ENCODE measurements at places on chromosomes 16 and 17.

GRCh38 chr17:81050645-81051625 is 16.0 kb downstream of the BAIAP2 start:
- no peak for DNase-seq

- no peak for DNase-seq
These were observed 75.6 kb downstream of the GNAO1 start for GRCh38 chr16:56266641-56267607.

DNA sequence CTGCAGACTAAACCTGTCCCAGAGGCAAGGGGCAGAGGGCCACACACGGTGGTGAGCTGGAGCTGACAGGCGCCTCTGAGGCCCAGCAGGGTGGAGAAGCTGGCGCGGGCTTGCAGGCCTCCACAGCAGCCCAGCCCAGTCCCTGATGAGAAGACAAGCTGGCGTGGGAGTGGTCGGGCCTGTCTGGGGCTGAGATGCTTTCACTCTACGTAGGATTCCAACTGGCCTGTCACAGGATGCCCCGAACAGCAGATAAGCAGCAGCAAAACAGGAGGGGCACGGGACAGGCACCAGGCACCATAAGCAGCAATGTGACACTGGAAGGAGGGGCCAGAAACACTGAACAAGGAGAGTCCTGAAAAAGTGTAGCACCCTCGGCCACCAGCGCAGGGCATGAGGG is 40.1 kb downstream of the PEMT start:
- no peak for DNase-seq

GRCh38 chr16:28189245-28189644 is 22.5 kb downstream of the XPO6 start:
- no peak for DNase-seq

DNA sequence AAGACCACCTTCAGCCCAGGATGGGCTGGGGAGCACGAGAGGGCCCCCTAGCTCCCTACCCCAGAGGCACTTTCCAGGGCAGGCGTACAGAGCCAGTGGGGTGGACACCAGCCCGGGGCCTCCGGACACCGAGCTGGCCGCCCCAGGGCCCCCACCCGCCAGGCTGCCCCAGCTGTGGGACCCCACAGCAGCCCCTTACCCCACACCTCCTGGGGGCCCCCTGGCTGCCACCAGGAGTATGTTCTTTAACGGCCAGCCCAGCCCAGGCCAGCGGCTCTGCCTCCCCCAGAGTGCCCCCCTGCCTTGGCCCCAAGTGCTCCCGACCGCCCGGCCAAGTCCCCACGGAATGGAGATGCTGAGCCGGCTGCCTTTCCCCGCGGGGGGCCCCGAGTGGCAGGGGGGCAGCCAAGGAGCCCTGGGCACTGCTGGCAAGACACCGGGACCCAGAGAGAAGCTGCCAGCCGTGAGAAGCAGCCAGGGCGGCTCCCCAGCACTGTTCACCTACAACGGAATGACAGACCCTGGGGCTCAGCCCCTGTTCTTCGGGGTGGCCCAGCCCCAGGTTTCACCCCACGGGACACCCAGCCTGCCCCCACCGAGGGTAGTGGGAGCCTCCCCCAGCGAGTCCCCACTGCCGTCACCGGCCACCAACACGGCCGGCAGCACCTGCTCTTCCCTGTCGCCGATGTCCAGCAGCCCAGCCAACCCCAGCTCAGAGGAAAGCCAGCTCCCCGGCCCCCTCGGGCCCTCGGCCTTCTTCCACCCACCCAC is 24.3 kb upstream of the ZFPM1 start:
- no peak for DNase-seq

- no peak for DNase-seq
These were observed 83.7 kb upstream of the DNAH9 start for GRCh38 chr17:11514565-11514964.

- no peak for DNase-seq
These were observed 125.0 kb upstream of the HS3ST2 start for GRCh38 chr16:22688930-22689329.

DNA sequence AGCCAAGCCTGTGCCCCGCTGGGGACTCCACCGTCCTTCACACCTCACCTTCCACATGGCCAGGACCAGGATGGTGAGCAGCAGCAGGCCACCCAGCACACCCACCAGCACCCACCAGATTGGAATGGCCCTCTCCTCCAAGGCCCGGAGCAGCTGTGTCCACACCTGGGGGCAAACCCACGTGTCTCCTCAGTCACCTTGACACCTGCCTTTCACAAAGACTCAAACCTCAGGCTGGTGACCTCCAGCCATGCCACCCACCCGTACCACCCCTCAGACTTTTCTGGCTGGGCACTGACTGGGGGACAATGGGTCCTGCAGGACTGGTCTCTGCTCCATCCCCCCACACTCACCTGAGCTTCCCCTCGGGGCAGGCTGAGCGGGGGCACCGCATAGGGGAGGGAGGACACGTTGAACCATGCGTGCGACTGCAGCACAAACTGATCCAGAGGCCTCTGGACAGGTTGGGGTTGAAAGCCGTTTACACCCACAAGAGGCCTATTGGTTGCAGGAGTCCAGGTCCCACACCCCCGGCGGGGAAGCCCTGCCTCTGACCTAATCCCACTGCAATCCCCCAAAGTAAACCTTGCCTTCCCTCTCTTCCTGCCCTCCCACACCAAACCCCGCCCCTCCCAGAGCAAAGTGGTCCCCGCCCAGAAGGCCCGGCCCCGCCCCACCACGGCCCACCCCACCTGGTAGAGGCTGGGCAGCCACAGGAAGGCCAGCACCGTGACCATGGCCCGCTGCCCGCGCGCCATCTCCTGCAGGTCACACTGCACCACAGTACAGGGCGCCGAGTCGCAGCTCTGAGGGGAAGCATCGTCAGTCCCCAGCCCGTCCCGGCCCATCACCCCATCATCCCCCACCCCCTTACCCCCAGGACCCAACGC is 10.9 kb upstream of the FAM171A2 start:
- DNase-seq = no peak

GRCh38 chr17:16918443-16918842 is 53.5 kb downstream of the TNFRSF13B start:
- DNase-seq = no peak

DNA sequence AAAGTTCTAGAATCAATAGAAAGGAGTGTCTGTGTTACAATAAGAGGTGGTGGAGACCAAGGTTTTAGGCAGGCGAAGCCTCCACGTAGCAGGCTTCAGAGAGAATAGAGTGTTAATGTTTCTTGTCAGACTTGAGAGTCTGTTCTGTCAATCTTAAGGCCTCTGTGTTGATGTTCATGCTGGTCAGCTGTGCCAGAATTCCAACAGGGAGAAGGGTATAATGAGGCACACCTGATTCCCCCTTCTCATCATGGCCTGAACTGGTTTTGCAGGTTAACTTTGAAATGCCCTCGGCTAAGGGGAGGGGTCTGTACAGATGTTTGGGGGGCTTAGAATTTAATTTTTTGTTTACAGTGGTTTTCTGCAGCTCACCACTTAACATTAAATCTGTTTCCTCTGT is 46.0 kb downstream of the RNF112 start:
- DNase-seq = no peak

DNA sequence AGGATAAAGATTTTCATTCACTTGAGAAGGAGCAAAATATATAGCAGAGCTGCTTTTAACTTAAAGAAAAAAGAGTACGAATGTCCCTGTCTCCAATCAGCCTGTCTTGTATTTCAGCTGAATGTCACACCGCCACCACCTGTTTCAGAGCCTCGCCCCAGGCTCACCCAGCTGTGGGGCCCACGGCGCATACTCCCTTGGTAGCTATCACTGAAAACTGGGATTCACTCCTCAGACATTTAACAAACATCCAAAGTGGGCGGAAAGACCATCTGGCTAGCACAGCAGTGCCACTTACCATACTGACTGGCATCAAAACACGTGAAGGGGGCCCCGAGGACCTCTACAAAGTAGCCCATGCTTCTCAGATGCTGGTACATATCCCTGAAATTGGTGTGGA is 25.4 kb upstream of the SLC38A8 start:
- DNase-seq = no peak

GRCh38 chr17:58763263-58763662 is 7.6 kb downstream of the PPM1E start:
- no peak for DNase-seq

DNA sequence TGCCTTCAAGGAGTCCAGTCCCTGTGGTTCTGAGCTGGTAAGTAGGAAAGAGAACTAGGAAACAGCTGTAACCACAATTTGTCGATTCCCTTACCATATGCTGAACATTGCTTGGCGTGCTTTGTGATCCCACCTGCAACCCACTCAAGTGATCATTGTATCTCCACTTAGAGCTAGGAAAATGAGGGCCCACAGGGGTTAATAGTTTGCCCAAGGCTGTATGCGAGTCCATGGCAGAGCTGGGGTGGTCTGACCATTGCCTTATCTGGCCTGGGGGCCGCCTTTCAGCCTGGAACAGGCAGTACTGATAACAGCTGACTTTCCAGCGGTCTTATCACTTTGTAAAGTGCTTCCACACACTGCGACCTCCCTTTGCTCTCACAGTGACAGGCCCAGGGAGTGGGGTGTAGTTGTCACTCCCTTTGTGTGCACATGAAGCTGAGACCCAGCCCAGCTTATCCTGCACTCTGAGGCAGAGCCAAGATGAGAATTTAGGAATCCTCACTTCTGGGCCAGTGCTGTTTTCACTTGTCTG is 9.8 kb downstream of the MYL4 start:
- DNase-seq = no peak

- no peak for DNase-seq
These were observed 86.3 kb upstream of the TOM1L1 start for GRCh38 chr17:54814371-54814770.

GRCh38 chr16:3138342-3138741 is 3.5 kb downstream of the ZNF213 start:
- no peak for DNase-seq

DNA sequence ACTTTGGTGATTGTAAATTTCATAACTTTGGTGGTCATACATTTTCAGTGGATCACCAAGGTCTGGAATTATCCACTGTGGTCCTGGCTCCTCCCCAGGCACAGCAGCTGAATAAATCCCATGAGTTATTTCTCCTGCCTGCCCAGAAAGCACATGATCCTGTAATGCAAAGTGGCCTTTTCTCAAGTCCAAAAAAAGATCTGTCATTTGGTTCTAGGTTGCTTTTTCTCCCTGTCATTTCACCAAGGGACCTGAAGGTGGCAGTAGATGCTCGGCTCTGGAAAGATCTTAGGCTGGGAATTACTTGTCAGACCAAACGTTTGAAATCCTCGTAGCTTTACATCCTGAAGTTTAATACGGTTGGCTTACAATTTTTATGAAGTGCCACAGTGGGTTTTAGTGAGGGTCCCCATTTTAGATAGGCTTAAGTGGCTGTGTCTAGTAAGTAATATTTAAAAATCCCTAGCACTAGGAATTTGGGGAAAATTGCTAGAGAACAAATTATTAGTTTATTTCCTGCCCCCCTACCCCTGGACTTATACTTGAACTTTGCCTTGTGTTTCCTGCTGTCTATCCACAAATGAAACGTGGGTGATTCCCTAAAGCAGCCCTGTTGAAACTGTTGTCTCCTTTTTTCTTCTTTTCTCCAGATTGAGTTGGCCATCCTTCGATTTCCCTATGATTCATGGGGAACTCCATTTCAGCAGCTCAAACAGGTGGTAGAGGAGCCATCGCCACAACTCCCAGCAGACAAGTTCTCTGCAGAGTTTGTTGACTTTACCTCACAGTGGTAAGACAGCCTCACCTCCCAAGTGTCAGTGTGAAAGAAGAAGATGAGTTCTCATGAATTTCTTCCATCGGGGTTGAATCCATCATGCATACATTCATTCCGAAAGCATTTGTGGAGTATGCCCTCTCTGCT is 111.7 kb downstream of the MAP2K6 start:
- no peak for DNase-seq

DNA sequence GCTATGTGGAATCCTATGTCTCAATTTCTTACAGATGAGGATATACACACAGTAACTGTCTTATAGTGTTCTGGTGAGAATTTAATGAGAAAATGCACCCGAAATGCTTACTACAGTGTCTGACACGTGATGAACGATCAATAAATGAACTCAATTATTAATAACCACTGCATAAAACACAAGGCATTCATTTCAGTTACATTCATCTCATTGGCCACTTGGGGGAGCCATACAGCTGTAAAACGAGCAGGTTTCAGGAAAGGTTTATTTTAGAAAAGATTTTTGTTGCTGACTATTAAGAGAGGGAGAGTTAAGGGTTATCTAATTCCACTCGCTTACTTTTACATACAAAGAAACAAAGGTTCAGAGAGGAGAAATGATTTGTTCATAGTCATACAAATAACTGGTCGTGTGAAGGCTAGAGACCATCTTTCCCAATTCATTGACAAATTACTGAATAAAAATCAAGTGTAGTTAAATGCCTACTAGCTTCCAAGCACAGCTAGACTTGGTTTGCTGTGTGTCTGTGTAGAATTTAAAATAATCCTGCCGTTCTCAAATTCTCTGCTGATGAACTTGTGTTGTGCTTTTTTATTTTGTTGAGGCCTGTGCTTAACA is 160.1 kb downstream of the MAP2K4 start:
- no peak for DNase-seq

- DNase-seq = no peak
These were observed 28.9 kb downstream of the OR1D5 start for GRCh38 chr17:3034578-3034920.

DNA sequence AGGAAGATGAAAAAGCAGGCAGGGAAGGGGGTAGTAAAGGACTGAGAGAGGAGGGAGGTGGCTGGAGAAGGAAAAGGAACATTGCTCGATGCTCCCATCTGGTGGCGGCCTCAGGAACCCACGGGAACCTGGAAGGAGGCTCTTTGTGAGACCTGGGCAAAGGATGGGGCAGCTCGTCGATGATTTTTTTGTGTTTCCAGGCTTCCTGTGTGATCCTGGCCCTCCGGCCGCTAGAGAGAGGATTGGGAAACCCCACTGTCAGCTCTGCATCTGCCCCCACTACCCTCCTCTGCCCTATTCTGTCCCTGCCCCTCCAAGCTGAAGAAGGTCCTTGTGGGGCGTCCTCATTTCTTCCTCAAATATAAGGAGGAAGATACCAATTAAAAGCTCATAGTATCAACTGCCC is 6.6 kb downstream of the WFIKKN2 start:
- no peak for DNase-seq

DNA sequence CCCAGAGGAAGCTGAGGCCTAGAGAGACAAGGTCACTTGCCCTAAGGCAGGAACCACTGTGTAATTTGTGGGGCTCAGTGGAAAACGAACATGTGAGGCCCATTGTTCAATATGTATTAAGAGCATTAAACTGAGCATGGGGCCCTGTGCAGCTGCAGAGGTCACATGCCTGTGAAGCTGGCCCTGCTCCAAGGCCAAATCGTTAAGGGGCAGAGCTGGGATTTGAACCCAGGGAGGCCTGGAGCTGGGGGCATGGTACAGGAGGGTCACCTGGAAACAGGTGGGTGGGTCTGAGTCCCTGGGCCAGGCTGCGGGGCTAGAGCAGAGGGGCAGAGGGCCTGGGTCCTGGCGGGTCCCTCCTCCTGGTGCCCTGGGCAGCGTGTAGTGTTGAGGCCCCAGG is 19.7 kb downstream of the C16orf74 start:
- DNase-seq = no peak

GRCh38 chr17:50620858-50621257 is 13.8 kb upstream of the ABCC3 start:
- DNase-seq = no peak

- no peak for DNase-seq
These were observed 10.4 kb downstream of the CDIPT start for GRCh38 chr16:29852654-29853053.

GRCh38 chr17:30906101-30906911 is at the start of gene TEFM:
Gene TEFM (minus strand): TSS chr17:30906238. CDS start chr17:30906198, 40 bp downstream.
- peak; percentile 65 for DNase-seq

GRCh38 chr17:73343168-73343634 is 31.4 kb upstream of the CDC42EP4 start:
- no peak for DNase-seq

GRCh38 chr16:55943267-55943666 is 68.1 kb upstream of the CES5A start:
- no peak for DNase-seq

Data from stimulated activated CD4-positive, alpha-beta T cell treated with anti-CD3 and anti-CD28 coated beads, TNF-alpha, amount 100 ng/mL, for 1 hour (primary cell).